ENCODE measurements at places on chromosomes 2 and 18.

DNA sequence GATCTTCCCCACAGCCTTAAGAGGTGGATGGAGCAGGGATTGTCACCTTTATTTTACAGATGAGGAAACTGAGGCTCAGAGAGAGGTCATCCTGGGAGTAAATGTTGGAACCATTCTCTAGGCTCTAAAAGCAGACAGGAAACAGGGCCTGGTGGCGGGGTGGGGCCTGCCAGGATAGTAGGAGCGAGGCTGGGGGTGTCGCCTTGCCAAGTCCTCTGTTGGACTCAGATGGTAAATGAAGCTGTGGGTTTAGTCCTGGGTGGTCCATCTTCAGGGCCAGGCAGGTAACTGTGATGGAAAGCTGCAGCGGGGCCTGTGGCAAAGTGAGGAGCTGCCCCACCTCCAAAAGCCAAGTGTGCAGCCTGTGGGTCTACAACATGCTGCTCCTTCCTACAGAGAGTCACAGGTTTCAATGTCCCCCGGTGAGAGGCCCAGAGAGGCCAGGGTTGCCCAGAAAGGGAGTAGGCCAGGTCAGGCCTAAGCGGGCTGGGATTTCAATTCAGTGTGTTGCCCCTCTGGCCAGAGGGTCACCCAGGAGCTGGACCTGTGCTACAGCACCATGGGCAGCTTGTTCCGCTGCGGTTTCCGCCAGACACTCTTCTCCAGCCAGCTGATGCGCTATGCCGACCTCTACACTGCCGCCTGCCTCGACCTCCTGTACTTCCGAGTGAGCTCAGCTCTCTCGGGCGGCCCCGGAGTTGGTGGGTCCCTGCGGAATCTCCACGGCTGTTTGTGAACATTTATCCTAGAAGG is 6.6 kb downstream of the NT5DC4 start:
- no peak for DNase-seq

DNA sequence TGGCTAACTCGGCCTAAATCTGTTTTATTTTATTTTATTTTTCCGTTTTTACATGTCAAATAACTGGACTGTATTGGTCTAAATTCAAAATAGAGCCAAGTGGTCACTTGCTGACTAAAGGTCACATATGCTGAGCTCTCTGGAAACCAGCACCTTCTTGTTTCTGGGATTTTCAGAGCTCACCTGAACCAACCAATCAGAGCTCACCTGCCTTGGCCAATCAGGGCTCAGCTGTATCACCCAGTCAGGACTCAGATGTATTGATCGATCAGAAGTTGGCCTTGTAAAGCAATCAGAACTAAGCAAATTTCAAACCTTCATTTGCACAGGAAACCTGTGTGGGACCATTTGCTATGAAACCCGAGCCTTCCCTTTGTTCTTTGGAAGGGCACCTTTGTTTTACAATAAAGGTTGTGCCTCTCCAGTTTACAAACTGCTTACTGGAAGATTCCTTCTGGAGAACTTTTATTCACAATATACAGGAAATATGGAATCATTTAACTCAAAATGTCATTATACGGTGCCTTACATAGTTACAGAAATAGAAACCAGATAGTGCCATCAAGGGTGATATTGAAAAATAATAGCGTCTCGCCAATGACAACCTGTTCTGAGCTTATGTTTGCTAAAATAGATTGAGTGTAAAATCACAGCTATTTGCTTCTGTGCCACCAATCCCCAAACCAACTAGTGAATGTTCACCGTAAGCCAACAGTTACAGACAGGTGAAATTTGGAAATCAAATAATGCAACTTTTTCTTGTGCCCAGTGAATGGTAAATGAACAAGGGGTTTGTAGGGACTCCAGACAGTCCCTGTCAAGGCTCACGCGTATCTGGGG is 17.3 kb upstream of the PSD4 start:
- no peak for DNase-seq

DNA sequence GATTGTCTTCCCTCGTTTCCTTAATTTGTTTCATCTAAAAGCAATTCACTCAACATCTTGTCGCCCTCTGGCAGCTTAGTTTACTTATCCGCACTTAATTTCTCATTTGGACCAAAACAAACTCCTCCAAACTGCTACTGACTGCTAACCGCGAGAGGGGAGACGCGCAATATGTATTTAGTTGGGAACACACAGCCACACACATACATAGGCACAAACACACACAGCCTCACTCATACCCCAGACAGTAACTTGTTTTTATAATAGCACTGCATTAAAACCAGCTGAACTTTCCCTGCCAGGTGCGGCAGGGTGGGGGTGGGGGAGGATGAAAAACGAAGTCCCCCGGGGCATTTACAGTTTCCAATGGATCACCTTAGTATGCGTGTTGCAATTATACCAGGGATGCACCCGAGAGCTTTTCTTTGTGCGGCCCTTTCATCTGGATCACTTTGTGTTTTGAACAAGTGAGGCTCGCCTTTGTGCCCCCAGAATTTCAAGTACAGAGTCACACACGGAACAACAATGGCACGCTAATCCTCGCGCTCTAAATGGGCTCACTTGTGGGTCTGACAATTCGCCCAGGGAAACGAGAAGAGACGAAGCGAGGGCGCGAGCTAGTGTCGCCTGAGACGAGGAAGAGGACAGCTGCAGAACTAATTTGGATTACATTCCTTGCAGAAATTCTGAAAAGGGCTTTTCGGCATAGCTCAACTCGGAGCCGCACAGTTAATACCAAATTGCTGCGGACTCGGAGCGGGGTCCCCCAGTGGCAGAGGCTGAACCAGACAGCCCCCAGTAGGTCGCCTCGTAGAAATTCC is 2.4 kb downstream of the ERBB4 start:
- peak; percentile 44 for DNase-seq

DNA sequence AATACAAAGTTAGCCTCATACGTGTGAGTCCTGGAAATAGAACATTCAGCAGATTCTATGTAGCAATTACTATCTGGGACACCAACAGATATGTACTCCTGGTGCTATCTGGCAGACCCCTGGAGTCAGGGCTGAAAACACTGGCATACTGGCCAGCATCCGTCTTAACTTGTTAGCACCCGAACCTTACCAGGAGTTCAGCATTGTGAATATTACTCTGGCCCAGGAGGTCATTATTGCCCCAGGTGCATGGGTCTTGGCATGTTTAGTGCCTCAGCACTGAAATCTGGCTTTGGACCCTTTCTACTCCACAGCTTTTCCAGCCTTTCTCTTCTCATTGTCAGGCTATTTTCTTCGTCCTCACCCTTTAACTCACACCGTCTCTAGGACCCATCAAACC is 11.9 kb upstream of the NDUFV2 start:
- DNase-seq, result no peak

GRCh38 chr2:13758412-13758811 is 874.1 kb upstream of the LRATD1 start:
- DNase-seq, result no peak

DNA sequence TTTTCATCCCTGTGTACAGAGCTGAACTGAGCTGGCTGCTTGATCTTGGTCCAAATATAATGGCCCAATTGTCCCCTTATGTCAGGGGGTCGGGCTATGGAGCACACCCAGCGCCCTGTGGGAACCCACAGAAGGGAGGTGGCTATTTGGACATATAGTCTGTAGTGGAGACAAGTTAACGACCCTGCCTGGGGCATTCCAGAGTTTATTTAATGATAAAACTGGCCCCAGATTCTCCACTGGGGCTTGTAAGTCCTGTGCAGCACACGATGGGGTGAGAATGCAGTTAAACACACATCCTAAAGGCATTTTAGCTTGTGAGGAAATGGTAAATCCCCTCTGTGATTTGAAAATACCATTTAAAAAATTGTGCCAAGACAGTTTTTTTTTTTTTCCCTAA is 72.9 kb downstream of the QPCT start:
- no peak for DNase-seq

GRCh38 chr2:235008584-235009044 is 56.8 kb downstream of the SH3BP4 start:
- DNase-seq, result no peak

GRCh38 chr2:135650721-135651120 is 90.9 kb upstream of the UBXN4 start:
- no peak for DNase-seq

DNA sequence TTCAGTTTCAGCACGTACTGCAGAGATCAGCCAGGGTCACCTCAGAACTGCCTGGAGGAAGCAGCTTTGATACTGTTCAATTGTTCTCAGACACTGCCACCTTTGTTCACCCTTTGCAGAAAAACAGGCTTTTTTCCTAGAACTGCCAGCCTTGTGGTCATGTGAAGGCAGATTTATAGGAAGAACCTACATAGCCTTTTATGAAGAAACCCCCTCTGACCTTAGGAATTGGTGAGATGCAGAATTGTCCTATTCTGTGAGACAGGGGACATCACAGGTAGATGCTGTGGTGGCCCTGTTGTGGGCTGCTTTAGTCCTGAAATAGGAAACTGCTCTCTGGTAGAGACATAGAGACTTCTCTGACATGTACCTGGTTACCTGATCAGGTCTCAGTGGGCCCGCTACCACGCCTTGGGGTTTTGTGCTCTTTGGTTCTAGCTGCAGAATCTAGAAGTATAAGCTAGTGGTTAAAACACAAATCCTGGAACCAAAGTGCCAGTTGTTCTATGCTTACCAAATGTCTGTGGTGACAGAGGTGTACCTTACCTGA is 206.6 kb downstream of the AGPS start:
- DNase-seq, result no peak

DNA sequence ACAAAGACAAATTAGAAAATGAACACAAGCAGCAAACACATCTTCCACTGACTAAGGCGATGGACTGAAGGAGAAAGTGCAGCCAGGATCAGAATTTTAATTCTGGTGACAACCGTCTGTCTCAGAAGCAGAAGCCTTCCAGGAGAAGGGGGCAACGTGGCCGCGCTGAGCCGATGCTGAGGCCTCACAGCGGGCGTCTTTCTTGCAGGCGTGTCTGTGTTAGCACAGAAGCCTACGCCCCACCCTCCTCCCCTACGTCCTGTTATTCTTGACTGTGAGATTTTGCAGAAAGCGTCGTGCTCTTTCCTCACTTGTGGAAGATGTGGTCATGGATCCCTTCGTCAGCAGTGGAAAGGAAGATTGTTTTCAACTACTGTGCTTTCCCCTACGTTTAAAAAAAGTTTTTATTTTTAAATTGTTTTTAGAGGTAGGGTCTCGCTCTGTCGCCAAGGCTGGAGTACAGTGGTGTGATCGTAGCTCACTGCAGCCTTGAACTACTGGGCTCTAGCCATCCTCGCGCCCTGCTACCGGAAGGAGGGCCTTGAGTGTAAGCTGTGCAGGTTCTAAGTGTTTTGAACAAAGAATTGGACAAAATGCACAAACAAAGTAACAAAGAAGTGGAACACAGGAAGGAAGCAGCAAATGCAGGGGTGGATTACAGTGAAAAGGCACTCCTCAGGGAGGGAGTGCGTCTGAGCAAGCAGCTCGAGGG is 422.0 kb downstream of the GALR1 start:
- DNase-seq, result no peak

DNA sequence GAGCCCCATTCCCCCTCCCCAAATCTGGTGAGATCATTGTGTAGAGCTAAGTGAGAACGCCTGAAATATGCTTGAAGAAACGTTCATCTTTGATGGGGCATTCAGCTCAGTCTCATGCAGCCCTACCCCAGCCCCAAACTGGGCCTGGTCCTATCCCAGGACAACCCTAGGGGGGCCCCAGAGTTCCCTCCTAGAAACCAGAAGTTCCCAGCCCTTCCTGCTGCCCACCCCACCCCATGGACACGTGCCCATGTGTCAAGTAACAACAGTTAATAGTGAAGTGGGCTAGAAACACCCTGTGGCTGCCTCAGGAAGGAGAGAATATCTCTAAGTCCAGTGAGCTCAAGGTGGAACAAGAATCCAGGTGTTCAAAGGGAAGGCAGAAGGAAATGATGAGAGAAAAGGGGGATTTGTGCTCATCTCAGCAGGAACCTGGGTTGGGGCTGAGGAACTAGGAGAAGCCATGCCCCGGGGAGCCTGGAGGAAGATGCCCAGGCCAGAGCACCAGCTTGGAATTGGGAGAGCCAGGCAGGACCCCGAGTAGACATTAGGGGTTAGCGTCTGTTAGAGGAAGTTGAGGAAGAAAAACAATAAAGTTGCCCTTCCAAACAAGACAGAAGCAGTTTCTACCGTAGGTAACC is 20.1 kb upstream of the SLC20A1 start:
- DNase-seq, result no peak

- DNase-seq, result no peak
Observed at GRCh38 chr2:80545420-80546210, 241.1 kb upstream of the LRRTM1 start.

DNA sequence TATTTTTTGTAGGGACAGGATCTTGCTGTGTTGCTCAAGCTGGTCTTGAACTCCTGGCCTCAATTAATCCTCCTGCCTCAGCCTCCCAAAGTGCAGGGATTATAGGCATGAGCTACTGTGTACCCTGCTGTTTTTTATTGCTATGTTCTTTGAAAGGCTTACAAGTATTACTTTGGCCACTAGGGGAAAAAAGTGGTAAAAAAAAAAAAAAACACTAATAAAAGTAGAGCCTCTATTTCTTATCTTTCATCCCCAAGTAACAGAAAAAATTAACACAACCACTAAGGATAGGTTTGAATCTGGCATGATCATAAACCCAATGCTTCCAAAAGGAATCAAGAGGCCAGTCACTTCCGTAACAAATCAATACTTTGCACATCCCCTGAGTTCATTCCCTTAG is 11.6 kb downstream of the NOL10 start:
- DNase-seq, result no peak

GRCh38 chr2:1777781-1778180 is 33.5 kb upstream of the PXDN start:
- DNase-seq, result no peak

DNA sequence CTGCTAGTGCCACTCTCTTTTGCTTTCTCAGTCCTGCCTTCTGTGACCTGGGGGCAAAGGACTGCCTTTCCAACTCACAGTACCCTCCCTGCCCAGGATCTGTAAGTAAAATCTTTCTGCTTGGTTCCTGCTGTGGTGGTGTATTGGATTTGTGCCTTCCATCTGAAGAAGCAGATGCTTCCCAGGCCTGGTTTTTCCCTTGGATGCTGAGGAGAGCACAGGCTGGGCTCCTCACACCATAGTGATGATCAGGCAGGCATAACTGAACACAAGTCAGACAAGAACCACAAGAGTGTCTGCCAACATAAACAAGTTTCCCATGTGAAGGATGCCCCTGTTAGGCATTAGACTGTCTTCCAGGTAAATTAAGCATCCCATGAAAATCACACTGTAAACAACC is 121.3 kb upstream of the NRXN1 start:
- no peak for DNase-seq
